NCI-H748 treated with DMSO at 0.1 percent for 48 hours (cell line): ENCODE measurements at places on chromosomes 12 and 14.

- no peak for DNase-seq
Observed at GRCh38 chr14:62097824-62098223, 335.6 kb downstream of the SNAPC1 start.

GRCh38 chr14:33103489-33103888, 164.8 kb downstream of the NPAS3 start:
- DNase-seq: no peak

DNA sequence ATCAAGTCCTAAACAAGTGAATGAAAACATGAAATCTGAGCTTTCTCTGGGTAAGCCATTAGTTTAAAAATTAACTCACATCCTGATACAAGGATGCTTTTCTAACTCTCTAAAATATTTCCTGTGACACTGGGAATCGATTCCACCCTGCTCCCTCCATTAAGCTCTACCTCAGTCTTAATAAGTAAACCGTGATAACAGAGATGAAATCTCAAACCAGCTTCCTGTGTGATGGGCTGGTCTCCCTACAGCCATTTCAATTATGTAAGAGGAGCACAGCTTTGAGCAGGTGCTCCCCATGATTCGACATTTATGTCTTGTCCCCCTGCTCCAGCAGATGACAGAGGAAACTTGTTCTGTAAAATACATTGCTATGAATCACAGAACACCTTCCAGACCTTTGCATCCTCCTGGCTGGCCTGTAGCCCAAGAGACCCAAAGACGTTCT, 59.0 kb downstream of the GAS2L3 start:
- DNase-seq: no peak

DNA sequence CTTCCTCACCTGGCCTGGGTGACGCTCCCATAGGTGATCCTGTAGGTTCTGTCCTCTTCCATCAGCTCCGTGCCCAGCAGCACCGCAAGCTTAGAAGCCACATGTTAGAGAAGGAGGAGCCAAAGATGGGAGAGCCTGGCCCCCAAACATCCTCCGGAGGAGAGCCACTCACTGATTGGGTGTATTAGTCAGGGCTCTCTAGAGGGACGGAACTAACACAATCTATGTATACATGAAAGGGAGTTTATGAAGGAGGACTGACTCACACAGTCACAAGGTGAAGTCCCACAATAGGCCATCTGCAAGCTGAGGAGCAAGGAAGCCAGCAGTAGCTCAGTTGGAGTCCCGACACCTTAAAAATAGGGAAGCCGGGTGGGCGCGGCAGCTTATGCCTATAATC, 1273.1 kb upstream of the TMEM132C start:
- no peak for DNase-seq

DNA sequence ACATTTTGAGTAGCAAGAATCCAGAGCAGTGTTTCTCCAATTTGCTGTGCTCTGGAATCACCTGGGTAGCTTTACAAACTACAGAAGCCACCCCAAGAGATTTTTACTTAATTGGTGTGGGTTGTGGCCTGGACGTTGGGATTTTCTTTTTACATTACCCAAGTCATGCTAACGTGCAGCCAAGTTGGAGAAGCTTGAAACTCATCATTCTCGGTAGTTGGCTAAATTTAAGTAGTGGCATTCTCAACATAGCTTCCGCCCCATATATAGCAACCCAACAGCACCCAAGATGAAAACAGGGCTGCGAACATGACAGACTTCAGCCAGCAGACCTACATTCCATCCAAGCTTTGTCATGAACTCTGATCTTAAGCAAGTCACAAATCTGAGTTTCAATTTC, 25.0 kb downstream of the DAD1 start:
- DNase-seq: no peak
